Aorta (tissue), 5 donors: ENCODE measurements at places on chromosomes 4 and X. TPM values are rescaled to one million over a fixed set of nuclear protein-coding genes. Genes with fewer than 3 reads are reported as not detected.

Gene ATP11C
- 5.3 TPM for polyA plus RNA-seq

Gene FRMPD4
- not detected for polyA plus RNA-seq

Gene GAGE10
- not detected for polyA plus RNA-seq

Gene MTNR1A
- polyA plus RNA-seq, result not detected

Gene NAP1L3
- polyA plus RNA-seq, result 10.9 TPM
